Muscle of arm (tissue), 14 donors: ENCODE measurements at places on chromosomes 16 and 17.

GRCh38 chr17:21231533-21231932, 17.6 kb upstream of the TMEM11 start:
- no peak for DNase-seq

DNA sequence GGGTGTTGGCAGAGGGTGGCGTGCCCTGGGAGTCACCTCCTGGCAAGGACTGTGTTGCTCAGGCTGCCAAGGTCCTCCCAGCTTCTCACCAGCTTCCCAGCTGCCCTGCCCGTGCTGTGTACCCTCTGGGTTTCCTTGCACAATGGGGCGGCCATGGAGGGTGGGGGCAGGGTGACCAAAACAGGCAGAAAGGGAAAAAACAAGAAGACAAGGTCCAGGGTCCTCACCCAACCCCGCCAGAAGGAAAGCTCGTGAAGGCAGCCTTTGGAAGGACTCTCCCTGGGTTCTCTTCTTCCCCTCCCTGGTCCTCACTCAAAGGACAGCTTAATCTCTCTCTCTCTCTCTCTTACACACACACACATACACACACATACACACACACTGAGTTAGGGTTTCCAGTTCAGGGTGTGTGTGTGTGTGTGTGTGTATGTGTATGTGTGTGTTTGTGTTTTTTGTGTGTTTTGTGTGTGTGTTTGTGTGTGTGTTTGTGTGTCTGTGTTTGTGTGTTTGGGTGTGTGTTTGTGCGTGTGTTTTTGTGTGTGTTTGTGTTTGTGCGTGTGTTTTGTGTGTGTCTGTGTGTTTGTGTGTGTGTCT, 2.0 kb downstream of the SLC13A5 start:
- DNase-seq: no peak

DNA sequence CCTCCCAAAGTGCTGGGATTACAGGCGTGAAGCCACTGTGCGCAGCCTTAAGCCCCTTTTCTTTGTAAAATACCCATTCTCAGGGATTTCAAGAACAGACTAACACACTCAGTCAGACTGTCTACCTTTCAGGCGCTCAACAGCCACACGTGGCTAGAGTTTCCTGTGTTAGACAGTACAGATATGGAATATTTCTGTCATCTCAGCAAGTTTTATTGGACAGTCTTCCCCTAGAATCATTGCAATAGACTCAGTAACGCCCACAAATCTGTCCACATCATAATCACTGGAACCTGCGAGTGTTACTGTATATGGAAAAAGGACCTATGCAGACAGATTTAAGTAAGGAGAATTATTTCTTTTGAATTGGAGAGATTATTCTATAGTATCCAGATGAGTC, 160.5 kb downstream of the RBFOX1 start:
- DNase-seq: no peak

- DNase-seq: no peak
These were observed 6.6 kb upstream of the IGFBP4 start for GRCh38 chr17:40436636-40437035.

GRCh38 chr17:43661699-43662412, at the start of gene MEOX1:
MEOX1 (minus strand) TSS chr17:43661922; CDS start chr17:43661534, 388 bp downstream.
- peak; percentile 88 for DNase-seq

DNA sequence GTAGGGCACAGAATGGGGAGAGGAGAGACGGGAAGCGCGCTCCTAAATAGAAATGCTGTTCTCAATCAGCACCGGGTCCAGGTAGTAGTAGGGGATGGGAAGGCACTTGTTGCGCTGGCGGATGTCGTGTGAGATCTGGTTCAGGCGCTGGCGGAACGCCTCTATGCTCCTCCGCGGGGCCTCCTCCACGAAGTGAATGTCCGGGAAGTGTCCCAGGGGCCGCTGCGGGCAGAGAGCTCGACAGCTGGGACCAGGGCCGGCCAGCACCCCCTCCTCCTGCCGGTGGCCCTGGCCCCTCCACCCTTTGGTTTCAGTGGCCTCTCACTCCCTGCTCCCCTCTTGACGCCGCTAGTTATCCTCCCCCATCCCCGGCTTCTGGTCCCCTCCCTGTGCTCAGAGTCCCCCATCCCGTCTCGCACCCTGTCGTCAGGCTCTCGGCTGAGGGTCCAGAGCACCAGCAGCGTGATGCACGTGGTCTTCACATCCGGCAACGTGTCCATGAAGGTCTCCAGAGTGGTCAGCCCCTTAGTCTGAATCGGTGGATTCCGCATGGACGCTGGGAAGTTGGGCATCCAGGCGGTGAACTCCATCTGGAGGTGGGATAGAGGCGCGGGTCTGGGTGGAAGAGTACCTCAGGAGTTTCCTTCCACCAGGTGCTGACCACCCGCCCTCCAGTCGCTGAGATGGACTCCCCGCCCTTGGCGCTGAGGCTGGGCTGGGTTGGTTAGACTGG, 14.6 kb downstream of the ALOX12B start:
- no peak for DNase-seq

GRCh38 chr17:76791053-76791980, 53.4 kb downstream of the MFSD11 start:
- DNase-seq: peak; percentile 21

GRCh38 chr16:13394488-13394887, 493.1 kb downstream of the SHISA9 start:
- no peak for DNase-seq

DNA sequence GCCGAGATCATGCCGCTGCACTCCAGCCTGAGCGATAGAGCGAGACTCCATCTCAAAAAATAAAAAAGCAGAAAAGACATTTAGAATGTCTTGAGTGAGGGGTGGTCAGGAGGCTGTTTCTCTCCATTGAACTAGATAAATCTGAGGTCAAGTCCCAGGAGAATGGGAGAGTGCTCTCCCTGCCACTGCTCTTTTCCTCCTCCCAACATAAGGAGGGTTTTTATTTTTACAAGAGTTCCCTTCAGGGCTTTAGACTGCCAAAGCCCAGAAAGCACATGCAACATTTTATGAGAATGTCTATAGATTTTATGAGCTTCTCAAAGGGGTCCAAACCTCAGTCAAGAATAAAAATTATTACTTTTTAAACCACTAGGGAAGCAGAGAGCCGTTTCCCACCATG, 1.6 kb downstream of the RND2 start:
- DNase-seq: no peak

GRCh38 chr17:44115585-44116415, 7.6 kb downstream of the HDAC5 start:
- no peak for DNase-seq

- DNase-seq: no peak
These were observed 73.9 kb downstream of the CEP95 start for GRCh38 chr17:64580384-64581315.

DNA sequence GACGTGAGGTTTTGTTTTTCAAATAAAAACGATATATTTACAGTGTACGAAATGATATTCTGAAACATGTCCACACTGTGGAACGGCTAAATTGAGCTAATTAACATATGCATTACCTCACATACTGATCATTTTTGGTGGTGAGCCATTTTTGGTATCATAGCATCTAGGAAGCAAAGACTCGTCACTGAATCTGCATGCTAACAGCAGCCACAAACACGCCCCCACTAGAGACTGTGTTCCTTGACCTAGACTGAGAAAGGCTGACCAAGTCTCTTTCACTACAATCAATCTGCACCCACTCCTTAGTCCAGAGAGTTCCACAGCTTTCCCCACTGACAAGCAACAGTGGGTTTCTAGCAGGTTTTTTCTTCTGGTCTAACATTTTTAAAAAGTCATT, 29.5 kb downstream of the NPLOC4 start:
- no peak for DNase-seq

GRCh38 chr16:55492756-55493380, 13.9 kb downstream of the MMP2 start:
- no peak for DNase-seq

DNA sequence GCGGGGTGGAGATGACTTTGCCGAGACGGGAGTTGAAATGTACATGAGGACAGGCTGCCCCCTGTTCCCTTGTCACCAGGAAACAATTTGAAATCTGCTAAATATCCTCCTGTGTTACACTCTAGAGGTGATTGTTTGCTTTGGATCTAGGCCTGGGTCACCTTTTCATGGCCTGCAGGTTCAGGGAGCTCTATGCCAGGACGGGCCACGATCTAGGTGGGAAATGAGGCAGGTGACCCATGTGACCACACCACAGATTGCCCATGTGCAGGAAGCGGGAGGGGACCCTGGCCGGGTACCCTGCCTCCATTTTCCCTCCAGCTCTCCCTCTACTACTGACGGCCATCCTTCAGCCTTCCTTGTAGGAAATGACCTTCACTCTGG, 43.4 kb downstream of the MEAK7 start:
- DNase-seq: no peak
